HT-29 (cell line): ENCODE measurements at places on chromosomes 2 and 18.
A peak's percentile ranks its signal among the peaks of the same experiment; 100 is the strongest.

DNA sequence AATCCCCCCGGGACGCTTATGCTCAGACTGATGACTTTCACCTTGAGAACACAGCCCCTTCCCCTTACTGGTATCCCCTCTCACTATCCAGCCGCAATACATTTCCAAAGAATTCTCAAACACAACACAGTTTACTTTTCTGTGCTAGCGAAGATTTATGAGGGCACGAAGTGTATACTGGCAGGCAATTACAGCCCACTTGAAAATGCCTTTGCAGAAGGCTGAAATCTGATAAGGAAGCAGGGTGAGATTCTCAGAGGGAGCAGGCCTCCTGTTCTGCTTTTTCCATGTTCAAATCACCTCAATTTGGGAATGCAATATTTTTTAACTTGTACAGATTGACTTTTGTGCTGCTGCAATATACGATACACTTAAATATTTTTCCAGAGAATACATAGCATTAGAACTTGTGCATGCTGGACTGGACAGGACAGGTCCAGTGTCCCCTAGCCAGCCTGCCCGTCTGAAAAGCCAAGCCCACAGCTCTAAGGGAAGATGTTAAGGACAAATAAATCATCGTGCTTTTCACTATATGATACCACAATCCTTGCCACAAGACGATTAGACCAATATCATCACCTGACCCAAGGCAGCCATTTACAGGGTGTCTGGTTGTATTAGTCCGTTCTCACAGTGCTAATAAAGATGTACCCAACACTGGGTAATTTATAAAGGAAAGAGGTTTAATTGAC, 262.1 kb downstream of the EPHA4 start:
- DNase-seq = no peak

DNA sequence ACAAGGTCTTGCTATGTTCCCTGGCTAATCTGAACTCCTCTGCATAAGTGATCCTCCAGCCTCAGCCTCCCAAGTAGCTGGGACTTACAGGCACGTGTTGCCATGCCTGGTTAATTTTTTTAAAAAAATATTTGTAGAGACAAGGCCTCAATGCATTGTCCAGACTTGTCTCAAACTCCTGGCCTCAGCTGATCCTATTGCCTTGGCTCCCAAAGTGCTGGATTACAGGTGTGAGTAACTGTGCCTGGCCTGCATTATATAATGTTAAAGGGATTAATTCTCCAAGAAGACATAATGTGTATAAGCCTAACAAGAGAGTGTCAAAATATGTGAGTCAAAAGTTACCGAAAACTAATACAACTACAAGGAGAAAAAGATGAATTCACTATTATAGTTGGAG, 32.2 kb downstream of the BUB1 start:
- DNase-seq = no peak

DNA sequence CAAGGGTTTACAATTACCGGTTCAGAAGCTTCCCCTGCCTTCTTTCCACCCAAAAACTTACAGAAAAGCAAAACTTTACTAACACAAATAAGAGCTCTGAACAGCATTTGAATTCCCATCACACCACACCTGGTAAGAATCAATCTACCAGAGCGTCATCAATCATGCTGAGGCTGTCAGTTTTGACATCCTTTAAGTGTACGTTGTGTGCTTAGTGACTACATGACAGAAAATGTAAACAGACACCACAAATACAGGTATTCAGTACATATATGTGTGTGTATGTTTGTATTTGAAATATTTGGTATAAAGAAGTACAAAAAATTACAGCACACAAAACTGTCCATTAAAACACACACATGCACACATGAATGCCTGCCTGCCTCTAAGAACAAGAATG, 523.5 kb downstream of the TMEM182 start:
- no peak for DNase-seq

DNA sequence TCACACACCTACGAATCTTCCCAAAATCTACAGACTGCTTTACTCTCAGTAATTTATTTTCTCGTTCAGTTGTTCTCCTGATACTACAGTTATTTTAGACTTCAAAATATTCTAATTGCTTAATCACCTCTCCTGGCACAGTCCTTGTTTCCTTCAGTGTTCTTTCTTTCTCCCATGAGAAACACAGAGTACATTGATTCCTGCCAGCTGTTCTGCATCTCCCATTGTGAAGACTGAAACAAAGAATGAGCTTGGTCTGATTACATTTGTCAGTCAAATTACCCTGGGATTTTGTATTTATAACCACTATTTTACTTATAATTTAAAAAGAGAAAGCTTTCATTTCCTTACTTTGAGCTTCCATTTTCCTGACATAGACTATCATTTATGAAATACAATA, 63.9 kb upstream of the TANK start:
- DNase-seq = no peak

GRCh38 chr18:8847900-8848299, 142.5 kb downstream of the MTCL1 start:
- no peak for DNase-seq

- DNase-seq = no peak
Measured at GRCh38 chr18:4264347-4264791, 190.7 kb downstream of the DLGAP1 start.

DNA sequence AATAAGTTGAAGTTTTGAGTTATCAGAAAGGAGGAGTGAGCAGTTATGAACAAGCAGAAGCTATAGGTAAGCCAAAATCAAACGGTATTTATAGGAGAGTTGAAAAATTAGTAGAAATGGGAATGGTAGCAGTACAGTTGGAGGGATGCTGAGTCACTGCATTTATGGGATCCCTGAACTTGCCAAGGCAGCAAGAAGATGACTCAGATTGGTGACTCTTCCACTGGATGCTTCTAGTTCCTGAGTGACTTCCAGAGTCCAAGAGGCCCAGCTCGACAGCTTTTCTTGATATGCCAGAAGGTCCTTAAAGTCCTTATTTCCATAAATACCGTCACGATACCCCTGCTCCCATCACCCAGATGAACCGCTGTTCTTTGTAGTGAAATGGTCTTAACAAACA, 31.1 kb upstream of the ACTR3 start:
- DNase-seq = peak; percentile 25

DNA sequence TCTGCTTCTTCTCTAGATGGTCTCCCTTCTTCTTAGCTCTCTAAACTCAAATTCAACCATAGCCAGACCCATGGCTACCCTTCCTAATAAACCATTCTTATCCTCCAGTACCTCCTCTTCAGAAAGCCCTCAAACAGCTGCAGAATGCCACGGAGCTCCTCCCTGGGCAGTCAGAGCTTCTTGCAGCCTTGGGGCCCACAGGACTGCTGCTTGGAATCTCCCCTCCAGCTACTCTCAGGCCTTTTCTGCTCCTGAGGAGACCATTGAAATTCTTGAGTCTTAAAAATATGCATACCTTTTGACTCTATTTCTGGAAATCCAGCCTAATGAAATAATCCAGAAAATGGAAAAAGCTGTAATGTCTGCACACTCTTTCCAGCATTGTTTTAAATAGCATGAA, 30.7 kb downstream of the EFR3B start:
- no peak for DNase-seq

GRCh38 chr2:7559791-7560190, 642.6 kb downstream of the RNF144A start:
- DNase-seq = no peak

DNA sequence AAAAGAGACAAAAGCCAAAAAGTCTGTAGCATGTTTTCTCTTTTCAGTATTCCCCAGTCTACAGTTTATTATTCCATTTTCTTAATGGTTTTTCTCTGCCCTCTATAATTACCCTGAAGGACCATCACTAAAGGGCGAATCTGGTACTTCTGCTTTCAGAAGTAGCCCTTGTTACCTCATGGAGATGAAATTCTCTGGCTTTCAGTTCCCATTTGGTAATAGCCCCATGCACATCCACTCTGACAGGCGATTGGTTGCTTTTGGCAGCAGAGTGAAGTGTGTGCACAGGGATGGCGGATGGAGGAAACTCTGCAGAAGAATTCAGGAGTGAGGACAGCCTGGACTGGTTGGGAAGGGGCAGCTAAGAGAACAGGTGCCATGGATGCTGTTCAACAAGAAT, 66.3 kb upstream of the NABP1 start:
- DNase-seq = no peak

- no peak for DNase-seq
Measured at GRCh38 chr2:18001671-18002070, 123.2 kb downstream of the KCNS3 start.

DNA sequence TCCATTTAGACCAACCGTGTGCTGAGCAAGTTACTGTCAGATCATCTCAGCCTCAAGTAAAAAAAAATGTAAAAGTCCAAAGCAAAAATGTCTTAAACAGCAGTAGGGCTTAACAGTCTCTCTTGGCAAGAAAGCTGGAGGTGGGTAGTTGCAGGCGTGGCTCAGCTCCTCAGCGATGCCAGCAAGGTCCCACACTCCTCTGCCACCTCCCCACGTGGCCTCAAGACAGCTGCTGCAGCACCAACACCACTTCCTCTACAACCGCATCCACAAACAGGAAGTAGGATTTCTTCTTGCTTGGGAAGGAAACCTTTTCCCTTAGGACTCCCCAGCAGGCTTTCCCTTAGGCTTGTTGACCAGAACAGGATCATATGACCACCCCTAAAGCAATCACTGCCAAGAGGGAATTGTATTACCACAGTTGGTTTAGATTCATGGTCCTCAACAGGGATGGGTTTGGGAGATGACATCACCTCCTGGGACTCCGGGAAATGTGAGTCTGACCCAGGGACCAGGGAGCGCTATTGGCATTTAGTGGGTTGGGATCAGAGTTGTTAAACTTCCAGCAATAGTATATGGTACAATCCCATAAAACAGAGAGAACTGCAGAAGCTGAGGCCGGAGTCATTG, 97.1 kb downstream of the MAPK4 start:
- no peak for DNase-seq

- no peak for DNase-seq
Measured at GRCh38 chr2:82342356-82342755, 2037.8 kb upstream of the LRRTM1 start.

DNA sequence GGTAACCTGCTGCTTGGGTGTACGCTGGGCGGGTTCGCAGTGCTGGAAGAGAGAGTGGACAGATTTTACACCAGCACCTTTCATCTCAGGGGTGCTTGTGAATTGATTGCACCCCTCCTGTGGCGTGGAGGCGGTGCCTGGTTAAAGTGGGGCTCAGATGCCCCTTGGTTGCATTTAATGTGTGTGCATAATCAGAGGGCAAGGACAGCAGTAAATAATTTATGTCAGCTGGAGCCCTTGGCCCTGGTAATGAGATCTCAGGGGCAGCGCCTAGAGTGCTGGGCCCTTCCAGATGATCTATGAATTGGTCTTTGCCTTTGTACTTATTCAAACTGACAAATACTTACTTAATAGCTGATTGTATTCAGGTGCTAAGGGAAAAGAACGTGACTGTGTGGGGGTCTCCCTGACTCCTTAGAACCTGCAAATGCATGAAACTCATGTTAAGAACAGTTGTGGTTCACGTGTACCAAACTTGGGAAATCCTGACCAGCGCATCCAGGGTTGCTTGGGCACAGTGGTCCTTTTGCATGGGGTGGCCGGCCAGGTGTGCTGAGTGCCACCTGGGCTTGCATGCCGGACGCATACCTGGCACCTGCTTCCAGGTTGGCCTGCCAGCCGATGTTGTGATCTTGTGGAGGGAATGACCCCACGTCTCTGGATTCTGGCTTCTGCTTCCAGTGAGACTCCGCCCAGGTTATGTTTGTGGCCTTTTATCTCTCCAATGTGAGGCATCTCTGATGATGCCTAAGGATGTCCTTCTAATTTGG, 118.5 kb downstream of the AGAP1 start:
- no peak for DNase-seq

GRCh38 chr2:179751163-179751809, 110.1 kb downstream of the ZNF385B start:
- peak; percentile 47 for DNase-seq

GRCh38 chr18:77897606-77898005, 648.0 kb downstream of the GALR1 start:
- DNase-seq = no peak

DNA sequence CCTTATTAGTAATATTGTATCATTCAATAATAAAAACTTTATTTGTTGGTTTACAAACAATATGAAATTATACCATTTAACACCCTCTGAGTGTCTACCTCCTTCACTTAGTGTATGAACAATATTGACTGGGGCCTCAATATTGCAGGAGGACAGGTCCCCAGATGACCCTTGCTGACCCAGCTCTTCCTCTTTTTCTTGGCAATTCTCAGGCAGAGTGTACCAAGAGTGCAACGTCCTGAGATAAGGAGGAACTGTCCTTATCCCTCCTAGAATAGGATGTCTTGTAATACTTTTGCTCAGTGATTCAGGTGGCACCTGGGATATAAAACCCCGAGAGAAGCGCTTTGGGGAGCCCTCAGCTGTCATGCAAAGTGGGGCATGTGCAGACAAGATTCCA, 76.8 kb downstream of the PLA2R1 start:
- DNase-seq = no peak

- no peak for DNase-seq
Measured at GRCh38 chr2:106997204-106997603, 111.2 kb upstream of the ST6GAL2 start.

GRCh38 chr2:179605341-179605740, 256.1 kb downstream of the ZNF385B start:
- DNase-seq = no peak

GRCh38 chr2:213959589-213959988, 451.3 kb upstream of the VWC2L start:
- DNase-seq = no peak

GRCh38 chr18:56910967-56911366, 235.9 kb upstream of the BOD1L2 start:
- DNase-seq = no peak

DNA sequence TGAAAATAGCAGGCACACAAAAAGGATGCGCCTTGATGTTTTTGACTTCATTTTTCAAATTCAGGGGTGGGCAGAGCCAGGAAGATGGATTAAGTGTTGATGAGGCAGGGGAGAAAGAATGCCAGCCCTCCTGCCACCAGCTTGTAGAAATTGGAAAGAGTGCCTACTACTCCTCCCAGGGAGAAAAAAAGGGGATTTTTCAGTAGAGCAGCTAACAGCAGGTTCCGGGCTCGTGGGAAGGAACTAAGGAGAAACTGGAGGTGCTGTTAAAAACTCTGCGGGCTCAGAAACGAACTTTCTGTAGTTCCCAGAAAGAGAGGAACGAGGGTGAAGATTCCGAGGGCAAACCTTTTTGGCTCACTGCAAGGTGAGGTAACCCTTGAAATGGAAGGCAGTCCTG, 100.1 kb upstream of the MCFD2 start:
- DNase-seq = no peak

GRCh38 chr2:102597788-102598187, 21.6 kb upstream of the SLC9A2 start:
- no peak for DNase-seq

GRCh38 chr18:47975701-47976100, 45.2 kb upstream of the SMAD2 start:
- DNase-seq = no peak
